ENCODE measurements at places on chromosomes 13 and 19.
A peak's percentile ranks its signal among the peaks of the same experiment; 100 is the strongest.

GRCh38 chr13:94933936-94934335 is 221.6 kb upstream of the SOX21 start:
- no peak for DNase-seq

- no peak for DNase-seq
Measured at GRCh38 chr19:38691938-38692457, 44.5 kb downstream of the ACTN4 start.

- DNase-seq = no peak
Measured at GRCh38 chr13:85616275-85616674, 182.9 kb downstream of the SLITRK6 start.

DNA sequence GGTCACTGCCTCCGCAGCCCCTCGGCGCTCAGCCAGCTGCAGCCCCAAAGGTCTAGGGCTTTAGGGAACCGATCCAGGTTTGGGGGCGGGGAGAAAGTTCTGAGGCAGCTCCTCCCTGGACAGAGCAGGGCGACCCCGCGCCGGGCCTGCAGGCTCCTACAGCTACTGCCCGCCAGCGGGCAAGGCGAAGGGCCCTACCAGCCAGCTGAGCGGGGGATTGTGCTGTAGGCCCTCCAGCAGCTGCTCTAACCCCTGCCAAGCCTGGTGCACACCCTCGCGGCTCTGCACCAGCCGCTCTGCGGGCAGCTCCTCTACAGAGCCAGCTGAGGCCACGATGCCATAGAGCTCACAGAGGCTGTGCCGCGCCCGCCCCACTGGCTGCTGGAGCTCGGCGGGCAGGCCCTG is 14.0 kb downstream of the PLIN4 start:
- DNase-seq = no peak

GRCh38 chr19:18558604-18559003 is 934 bp downstream of the KXD1 start:
- no peak for DNase-seq

DNA sequence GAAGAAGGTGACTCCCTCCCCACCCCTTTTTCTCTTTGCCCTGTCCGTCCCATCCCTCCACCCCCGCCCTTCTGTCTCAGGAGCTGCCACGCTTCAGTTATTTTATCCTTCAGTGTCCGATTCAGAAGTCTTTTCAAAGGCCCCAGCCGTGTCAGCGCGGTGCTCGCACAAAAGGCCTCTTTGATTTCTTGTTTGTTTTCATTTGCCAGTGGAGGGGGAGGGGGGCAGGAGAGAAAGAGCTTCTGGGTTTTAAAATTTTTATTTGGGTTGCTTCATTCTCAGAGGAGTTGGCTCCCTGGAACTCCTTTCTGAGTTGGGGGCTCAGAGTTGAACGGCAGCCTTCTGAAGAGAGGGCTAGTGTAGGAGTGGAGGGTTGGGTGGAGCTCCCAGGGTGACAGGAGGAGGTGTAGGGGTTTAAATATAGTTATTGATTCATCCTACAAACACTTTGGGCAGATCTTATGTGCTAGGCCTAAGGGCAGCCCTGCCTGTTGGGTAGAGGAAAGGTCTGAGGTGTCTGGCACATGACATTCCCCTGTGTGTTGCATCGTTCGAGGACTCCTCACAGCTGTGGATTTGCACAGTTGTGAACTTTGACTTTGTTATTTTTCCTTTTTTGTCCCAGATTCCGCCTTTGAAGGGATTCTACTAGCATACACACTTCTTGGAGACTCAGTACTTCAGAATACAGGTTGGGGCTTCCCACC is 36.8 kb downstream of the NFIX start:
- DNase-seq = no peak

GRCh38 chr19:5080030-5080654 is 111.2 kb downstream of the KDM4B start:
- no peak for DNase-seq

DNA sequence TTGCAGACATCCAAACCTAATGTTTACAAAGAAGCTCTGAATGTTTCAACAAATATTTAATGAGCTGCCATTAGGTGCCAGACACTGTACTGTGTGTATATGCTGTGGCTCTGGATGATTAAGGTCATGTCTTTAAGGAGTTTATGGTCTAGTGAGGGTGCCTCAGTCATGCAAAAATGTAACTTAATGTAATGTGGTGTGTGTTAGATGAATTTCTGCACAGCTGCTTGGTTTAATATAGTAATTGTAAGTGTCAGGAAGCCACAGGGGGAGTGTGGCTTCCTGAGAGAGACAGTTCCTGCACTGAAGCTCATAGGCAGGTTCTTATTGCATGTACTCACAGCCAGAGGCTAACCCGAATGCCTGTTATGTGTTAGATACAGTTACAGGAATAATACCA is 43.3 kb downstream of the SPATA13 start:
- DNase-seq = no peak

DNA sequence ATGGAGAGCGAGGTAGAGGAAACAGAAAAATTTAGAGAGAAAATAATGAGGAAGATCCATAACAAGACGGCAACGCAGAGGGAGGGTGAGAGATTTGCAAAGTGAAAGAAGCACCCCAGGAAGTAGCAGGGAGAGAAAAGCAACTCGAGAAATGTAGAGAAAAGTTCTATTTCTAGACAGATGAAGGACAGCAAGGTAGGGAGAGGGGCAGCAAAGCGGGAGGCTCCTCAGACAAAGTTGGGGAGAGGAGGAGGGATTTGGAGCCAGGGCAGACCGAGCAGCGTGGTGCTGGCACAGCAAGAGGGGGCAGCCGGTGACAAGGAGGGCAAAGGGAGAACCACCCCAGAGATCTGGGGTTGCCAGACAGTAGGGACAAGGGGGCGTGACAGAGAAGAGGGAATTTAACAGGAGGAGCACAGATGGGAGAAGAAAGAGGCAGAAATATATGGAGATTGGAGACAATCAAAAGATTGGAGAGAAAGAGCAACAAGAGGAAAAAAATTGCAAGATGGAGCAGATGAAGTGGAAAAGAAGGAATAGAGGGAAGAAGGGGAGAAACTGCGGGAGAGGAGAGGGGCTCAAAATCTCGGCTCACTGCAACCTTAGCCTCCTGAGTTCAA is 989 bp downstream of the ZNF766 start:
- no peak for DNase-seq

DNA sequence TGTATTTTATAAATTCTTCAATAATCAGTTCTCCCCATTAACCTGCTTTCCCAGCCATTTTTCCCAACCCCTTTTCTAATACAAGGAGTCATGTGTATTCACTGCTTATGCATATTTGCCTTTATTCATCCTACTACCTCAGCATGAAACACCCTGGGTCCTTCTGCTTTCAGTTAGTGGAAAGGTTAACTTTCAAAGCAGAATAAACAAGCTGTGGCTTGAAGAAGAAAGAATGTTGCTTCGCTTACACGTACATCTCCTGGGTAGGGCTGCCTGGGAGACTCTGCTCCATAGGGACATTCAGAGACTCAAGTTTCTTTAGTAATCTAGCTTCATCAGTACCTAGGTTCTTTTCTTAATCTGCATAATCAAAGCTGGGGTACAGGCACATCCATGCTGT is 567.8 kb upstream of the SLC10A2 start:
- DNase-seq = no peak

- no peak for DNase-seq
Measured at GRCh38 chr19:35704218-35704617, at the start of gene ZBTB32. Gene ZBTB32, plus strand, starts transcription at chr19:35704558. Its CDS starts 10,069 bp downstream, at chr19:35714627.

GRCh38 chr13:50387051-50387581 is 371.9 kb downstream of the KCNRG start:
- no peak for DNase-seq

DNA sequence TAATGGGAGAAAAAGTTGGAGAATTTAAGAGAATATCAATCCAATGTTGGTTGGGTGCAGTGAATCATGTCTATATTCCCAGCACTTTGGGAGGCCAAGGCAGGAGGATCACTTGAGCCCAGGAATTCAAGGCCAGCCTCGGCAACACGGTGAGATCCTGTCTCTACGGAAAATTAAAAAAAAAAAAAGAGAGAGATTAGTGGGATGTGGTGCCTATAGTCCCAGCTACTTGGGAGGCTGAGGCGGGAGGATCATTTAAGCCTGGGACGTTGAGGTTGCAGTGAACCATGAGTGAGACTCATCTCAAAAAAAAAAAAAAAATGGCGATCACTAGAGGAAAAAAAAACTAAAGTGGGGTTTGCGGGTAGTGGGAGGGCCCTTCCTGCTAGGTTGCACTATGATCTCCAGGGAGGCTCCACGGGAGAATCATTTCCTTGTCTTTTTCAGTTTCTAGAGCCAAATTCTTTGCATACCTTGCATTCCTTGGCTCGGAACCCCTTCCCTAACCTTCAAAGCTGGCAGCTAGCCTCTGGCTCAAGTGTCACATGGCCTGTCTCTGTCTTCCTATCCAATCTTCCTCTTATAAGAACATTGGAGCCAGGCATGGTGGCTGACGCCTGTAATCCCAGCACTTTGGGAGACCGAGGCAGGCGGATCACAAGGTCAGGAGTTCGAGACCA is 5.8 kb upstream of the ERCC2 start:
- DNase-seq = no peak

GRCh38 chr19:46748325-46749109 is 2.3 kb upstream of the STRN4 start:
- peak; percentile 85 for DNase-seq

DNA sequence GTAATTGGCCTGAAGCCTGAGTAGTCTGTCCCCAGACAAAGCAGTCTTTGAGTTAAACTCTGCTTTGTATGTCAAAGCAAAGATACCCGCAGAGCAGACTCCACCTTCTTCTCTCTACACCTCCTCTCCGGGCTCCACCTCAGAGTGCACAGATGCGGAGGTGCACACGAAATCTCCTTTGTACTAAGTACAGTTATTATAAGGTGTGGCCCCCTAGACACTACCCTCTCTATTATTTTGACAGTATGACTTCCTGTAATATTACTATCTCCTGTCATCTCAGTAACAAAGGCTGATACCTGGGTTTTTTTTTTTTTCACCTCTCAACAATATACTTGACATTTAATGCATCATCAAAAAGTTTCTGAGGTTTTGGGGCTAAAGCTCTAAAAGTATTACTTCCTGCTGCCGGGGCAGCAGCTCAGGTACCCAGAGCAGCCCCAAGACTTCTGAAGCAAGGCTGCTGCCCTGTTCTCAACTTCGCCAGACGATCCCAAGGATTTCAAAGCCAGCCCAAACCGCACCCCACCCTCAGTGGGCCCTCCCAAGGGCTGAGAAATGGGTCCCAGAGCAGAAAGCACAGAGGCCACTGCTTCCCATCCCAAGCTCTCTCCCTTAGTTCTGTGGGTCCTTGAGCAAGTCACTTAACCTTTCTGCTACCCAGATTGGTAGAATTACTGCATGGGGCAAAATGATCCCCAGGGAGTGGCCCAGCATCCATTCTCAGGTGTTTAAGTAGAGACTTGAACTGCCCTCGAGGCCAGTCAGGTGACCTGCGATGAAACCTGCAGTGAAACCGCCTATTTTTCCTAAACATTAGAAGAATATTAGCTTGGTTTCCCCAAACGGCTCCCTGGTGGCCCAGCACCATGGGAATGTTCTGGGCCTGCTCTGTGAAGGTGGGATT is 180.6 kb downstream of the FOXO1 start:
- peak; percentile 54 for DNase-seq

DNA sequence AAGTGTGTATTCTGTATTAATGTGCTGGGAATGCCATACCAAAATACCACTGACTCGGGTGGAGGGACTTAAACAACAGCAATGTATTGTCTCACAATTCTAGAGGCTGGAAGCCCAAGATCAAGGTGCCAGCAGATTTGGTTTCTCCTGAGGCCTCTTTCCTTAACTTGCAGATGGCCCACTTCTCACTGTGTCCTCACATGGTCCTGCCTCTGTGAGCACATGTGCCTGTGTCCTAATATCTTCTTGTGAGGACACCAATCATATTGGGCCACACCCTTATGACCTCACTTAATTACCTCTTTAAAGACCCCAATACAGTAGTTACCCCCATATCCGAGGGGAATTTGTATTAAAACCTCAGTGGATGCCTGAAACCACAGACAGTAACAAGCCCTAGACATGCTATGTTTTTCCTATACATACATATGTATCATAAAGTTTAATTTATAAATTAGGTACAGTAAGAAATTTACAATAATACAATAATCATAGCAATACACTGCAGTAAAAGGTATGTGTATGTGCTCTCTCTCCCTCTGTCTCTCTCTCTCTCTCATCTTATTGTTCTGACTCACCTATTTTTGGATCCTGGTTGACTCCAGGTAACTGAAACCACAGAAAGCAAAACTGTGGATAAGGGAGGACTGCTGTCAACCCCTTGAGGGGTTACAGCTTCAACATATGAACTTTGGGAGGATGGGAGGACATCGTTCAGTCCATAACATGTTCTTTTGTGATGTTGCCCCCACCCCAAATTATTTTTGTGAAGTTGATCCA is 174.3 kb downstream of the IRS2 start:
- no peak for DNase-seq

- DNase-seq = no peak
Measured at GRCh38 chr19:28334419-28334818, 878.5 kb downstream of the UQCRFS1 start.

- no peak for DNase-seq
Measured at GRCh38 chr13:31322702-31323405, 123.1 kb downstream of the B3GLCT start.

- no peak for DNase-seq
Measured at GRCh38 chr13:101942038-101942437, 459.8 kb downstream of the FGF14 start.

- DNase-seq = no peak
Measured at GRCh38 chr13:113260996-113261395, 36.0 kb upstream of the LAMP1 start.

DNA sequence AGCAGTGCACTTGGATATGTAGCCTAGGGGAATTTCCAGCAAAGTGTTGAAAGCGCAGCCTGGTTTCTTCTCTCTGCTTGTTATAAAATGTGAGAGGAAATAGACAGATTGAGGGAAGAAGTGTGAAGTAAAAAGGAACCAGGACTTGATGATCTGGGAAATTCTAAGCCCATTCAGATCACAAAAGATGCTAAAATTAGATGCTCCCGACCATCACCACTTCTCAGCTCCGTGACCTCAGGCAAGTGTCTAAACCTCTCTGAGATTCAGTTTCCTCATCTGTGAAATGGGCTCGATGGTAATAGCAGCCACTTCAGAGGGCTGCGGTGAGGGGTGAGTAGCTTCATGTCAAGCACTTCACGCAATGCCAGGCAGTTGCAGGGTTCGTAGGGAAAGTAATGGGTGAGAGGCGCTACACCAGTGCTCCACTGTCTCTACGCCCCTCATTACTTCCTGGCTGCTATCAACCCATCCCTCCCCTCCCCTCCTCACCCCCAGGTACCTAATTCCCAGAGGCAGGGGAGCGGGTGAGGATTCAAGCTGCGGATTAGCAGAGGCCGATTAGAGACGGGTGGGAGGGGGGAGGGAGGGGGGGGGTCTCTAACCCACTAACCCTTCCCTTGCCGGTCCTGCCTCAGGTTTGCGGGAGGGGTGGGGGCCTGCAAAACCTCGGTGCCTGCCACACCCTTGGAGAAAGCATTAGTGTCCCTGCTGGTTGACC is 9.0 kb upstream of the NFIC start:
- no peak for DNase-seq
